ENCODE measurements at places on chromosomes 12 and 14. TPM values are rescaled to one million over a fixed set of nuclear protein-coding genes. Genes with fewer than 3 reads are reported as not detected.
A peak's percentile ranks its signal among the peaks of the same experiment; 100 is the strongest.

The WBP11 gene
- 31.0 TPM for total RNA-seq

The CAPRIN2 gene
- total RNA-seq = 21.7 TPM

The LIMA1 gene
- total RNA-seq = 19.3 TPM

The RAN gene
- total RNA-seq = 1,630 TPM

The TMEM19 gene
- 22.5 TPM for total RNA-seq

DNA sequence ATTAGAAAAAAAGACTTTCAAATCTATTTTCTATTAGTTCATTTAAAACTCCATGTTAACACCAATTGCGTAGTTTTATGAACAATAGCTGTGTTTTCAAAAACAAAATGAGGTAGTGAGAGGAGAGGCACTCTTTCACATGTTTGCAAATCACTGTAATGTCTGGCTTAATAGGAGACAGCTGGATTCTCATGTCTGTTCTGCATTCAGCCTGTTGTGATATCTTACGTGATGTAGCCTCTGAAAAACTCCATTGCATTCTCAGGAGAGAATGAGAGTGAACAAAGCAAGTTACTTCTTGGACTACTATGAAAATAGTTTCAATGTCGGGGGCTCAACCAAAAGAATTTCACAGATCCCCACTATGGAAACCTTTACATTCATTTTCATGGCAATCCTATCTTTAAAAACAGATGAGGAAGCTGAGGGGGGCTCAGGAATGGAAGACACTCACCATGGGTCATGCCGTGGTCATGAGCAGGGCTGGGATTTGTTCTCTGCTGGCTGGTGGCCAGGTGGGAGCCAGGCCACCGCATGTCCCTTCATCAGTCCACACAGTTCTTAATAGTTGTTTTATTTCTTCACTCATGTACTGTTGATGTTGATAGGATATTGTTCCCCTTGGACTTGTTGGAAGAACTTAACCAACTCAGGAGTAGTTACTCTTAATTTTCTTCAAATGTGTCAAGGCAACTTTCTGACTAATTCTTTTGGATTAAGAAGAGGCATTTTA is 346.2 kb upstream of the FAR2 start:
- no peak overlapping the region for H3K4me3 ChIP-seq
- H3K27me3 ChIP-seq = no peaks in the 10 kb centered on the region
- no peaks in the 10 kb centered on the region for H3K4me1 ChIP-seq

- no peaks in the 10 kb centered on the region for H3K27me3 ChIP-seq
- H3K4me3 ChIP-seq = no peak overlapping the region
- no peaks in the 10 kb centered on the region for H3K4me1 ChIP-seq
- H3K27ac ChIP-seq = no peak overlapping the region
Measured at GRCh38 chr12:72010356-72010755, 71.7 kb downstream of the TPH2 start.

DNA sequence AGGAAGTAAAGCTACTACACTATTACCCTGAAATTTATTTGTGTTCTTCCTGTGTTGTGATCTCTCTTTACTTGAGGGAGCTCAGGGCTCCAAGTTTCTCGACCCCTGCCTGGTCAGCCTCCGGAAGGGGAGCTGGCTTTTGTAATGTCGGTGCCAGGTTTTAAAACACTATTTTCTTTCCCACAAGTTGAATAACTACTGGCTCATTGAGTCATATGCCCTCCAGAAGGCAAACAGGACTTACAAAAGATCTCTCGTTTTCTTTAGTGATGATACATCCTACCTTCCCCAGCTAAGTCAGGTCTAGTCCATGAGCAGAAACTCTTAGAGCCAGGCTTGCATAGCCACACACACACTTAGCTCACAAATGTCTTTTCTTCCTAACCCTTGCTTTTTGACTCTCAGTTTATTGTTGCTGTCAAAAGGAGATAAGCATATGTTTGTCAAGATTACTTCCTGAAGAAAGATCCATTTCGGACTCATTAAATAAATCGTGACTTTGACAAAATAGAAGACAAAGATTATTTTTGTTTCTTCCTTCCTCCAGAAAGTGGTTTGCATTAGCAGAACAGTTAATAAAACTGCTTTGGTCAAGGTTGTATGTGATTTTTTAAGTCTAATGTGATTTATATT is 209.8 kb upstream of the FLRT2 start:
- no peak overlapping the region for H3K4me3 ChIP-seq
- no peak overlapping the region for H3K27ac ChIP-seq
- no peaks in the 10 kb centered on the region for H3K36me3 ChIP-seq
- H3K27me3 ChIP-seq = no peaks in the 10 kb centered on the region
- no peaks in the 10 kb centered on the region for H3K4me1 ChIP-seq

- peaks cover 5% of the 10 kb centered on the region for H3K4me1 ChIP-seq
- DNase-seq = no peak
- H3K36me3 ChIP-seq = no peaks in the 10 kb centered on the region
- H3K4me3 ChIP-seq = no peak overlapping the region
- no peak overlapping the region for H3K27ac ChIP-seq
- H3K27me3 ChIP-seq = no peaks in the 10 kb centered on the region
Measured at GRCh38 chr12:39587225-39587624, 32.4 kb downstream of the ABCD2 start.

GRCh38 chr12:67370979-67371378 is 101.8 kb downstream of the CAND1 start:
- H3K27ac ChIP-seq = no peak overlapping the region
- no peaks in the 10 kb centered on the region for H3K4me1 ChIP-seq
- H3K27me3 ChIP-seq = no peaks in the 10 kb centered on the region
- no peak overlapping the region for H3K4me3 ChIP-seq
- H3K36me3 ChIP-seq = no peaks in the 10 kb centered on the region

- no peaks in the 10 kb centered on the region for H3K4me1 ChIP-seq
- H3K27me3 ChIP-seq = no peaks in the 10 kb centered on the region
- H3K4me3 ChIP-seq = no peak overlapping the region
- no peak for DNase-seq
- H3K36me3 ChIP-seq = no peaks in the 10 kb centered on the region
- no peak overlapping the region for H3K27ac ChIP-seq
Measured at GRCh38 chr12:45626965-45627364, 102.5 kb upstream of the ARID2 start.

GRCh38 chr14:66944872-66945271 is 244.4 kb upstream of the GARIN2 start:
- peak; percentile 19 for DNase-seq
- H3K36me3 ChIP-seq = peaks cover 11% of the 10 kb centered on the region
- H3K27me3 ChIP-seq = no peaks in the 10 kb centered on the region
- no peaks in the 10 kb centered on the region for H3K4me1 ChIP-seq
- no peak overlapping the region for H3K27ac ChIP-seq
- no peak overlapping the region for H3K4me3 ChIP-seq

DNA sequence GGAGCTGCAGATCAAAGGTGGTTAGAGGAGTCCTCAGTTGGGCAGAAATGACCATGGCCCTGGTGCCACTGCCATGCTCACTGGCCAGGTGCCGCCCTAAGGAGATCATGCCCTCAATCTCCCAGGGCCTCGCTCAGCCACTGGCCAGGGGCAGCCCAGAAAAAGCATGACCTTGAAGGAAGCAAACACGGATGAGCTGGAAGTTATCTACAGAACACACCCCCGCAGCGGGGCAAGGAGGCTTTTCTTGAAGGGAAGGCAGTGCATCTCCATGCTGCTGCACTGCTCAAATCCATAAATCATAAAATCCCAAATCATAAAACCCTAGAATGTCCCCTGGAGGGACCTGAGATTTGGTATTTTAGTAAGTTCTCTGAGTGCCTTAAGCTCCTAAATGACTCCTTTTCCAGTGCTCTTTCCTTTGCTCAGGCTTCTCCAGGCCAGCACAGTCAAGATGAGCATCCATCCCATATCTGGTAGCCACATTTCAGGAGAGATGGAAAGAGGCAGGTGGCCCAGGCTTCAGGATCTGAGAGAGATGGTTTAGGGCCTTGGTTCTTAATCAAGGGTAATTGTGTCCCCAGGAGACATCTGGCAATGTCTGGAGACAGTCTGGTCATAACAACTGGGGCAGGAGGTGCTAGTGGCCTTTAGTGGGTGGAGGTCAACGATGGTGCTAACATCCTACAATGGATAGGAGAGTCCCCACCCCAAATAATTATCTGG is 217.3 kb downstream of the RBM19 start:
- no peaks in the 10 kb centered on the region for H3K36me3 ChIP-seq
- no peak overlapping the region for H3K27ac ChIP-seq
- H3K4me3 ChIP-seq = no peak overlapping the region
- H3K4me1 ChIP-seq = no peaks in the 10 kb centered on the region
- H3K27me3 ChIP-seq = no peaks in the 10 kb centered on the region
- no peak for DNase-seq

GRCh38 chr14:31243860-31244259 is 36.3 kb upstream of the HECTD1 start:
- H3K4me3 ChIP-seq = no peak overlapping the region
- DNase-seq = no peak
- H3K27ac ChIP-seq = no peak overlapping the region
- peaks cover 27% of the 10 kb centered on the region for H3K4me1 ChIP-seq

DNA sequence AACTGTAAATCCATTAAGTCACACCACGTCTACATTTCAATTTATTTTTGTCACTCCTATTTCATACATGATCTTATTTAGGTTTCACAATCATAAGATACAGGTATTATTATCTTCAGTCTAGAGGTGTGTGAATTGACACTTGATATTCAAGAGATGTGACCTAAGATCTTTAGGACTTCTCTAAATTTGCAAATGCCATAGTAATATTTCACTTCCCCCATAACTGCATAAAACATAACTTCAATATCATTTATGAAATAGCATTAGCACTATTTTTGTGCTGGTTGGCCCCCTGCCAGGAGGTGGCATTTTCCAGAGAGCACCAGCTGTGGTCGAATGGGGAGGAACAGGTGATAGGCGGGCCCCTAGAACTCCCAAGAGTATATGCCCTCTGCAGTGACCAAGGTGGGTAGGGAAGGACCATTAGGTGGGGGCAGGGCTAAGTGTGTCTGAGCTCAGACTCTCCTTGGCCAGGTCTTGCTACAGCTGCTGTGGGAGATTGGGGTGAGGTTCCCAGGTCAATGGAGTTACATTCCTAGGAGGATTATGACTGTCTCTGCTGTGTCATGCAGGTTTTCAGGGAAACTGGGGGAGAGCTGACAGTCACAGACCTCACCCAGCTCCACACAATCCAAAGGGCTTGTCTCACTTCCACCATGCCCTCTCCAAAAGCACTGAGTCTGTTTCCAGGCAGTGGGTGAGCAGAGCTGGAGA is 49.2 kb upstream of the ERGIC2 start:
- DNase-seq = no peak
- no peak overlapping the region for H3K27ac ChIP-seq
- H3K36me3 ChIP-seq = no peaks in the 10 kb centered on the region
- no peaks in the 10 kb centered on the region for H3K27me3 ChIP-seq
- H3K4me1 ChIP-seq = no peaks in the 10 kb centered on the region

DNA sequence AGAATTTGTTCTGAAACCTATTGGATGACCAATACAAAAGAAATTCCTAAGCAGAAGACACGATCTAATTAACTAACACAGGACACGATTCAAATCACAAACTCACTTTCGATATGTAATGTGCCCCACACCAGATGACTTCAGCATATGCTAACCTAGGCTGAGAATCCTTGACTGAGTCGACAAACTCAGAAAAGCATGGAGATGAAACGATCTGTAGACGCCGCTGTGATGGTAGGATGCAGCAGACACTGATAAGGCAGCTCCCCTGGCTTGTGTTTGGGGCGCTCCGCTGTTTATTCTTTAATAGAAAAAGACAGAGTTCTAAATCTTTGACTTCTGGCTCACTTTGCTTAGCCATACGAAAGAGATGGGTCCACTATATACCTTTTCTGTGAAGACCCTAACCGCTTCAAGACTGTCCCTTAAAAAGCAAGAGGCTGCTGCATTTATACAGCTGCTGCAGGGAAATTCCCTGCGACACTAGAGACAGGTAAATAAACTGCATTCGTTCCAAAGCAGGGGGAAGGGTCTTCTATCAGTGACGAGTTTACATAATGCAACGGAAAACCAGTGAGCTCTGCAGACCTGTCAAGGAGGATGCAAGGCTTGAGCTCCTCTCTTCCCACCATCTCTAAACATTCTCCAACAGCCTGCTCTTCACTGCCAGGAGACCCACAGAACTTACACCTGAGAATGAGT is 929 bp downstream of the CHD8 start:
- H3K27me3 ChIP-seq = no peaks in the 10 kb centered on the region
- peaks cover 44% of the 10 kb centered on the region for H3K4me1 ChIP-seq
- peak overlapping the region; percentile 93 for H3K4me3 ChIP-seq
- H3K36me3 ChIP-seq = peaks cover 4% of the 10 kb centered on the region
- peak overlapping the region; percentile 96 for H3K27ac ChIP-seq

- DNase-seq = peak; percentile 39
- peaks cover 85% of the 10 kb centered on the region for H3K4me1 ChIP-seq
- H3K36me3 ChIP-seq = peaks cover 19% of the 10 kb centered on the region
- H3K4me3 ChIP-seq = no peak overlapping the region
- H3K27me3 ChIP-seq = no peaks in the 10 kb centered on the region
Measured at GRCh38 chr12:65935906-65936901, 111.9 kb downstream of the HMGA2 start.

GRCh38 chr12:946631-947030 is 2.9 kb downstream of the RAD52 start:
- H3K4me3 ChIP-seq = no peak overlapping the region
- DNase-seq = no peak
- H3K27ac ChIP-seq = peak overlapping the region; percentile 49
- peaks cover 7% of the 10 kb centered on the region for H3K36me3 ChIP-seq
- no peaks in the 10 kb centered on the region for H3K27me3 ChIP-seq

DNA sequence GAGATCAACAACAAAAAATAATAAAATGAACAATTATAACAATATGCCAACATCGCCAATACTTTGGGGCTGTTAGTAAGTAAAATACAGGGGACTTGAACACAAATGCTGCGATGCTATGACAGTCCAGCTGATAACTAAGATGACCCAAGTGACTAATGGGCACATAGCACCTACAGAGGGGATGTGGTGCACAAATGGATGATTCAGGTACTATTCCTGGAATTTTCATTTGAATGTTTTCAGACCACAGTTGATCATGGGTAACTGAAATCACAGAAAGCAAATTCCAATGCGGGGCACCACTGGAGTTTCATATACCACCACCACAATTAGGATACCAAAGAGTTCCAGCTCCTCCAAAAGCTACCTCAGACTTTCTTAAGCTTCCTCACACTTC is 82.9 kb downstream of the RCOR1 start:
- H3K4me3 ChIP-seq = no peak overlapping the region
- DNase-seq = no peak
- H3K4me1 ChIP-seq = peaks cover 10% of the 10 kb centered on the region
- no peaks in the 10 kb centered on the region for H3K36me3 ChIP-seq
- no peaks in the 10 kb centered on the region for H3K27me3 ChIP-seq

GRCh38 chr12:116299665-116300328 is 22.3 kb upstream of the MED13L start:
- H3K4me1 ChIP-seq = no peaks in the 10 kb centered on the region
